GM12878 (cell line): ENCODE measurements at places on chromosomes 1 and 21.

DNA sequence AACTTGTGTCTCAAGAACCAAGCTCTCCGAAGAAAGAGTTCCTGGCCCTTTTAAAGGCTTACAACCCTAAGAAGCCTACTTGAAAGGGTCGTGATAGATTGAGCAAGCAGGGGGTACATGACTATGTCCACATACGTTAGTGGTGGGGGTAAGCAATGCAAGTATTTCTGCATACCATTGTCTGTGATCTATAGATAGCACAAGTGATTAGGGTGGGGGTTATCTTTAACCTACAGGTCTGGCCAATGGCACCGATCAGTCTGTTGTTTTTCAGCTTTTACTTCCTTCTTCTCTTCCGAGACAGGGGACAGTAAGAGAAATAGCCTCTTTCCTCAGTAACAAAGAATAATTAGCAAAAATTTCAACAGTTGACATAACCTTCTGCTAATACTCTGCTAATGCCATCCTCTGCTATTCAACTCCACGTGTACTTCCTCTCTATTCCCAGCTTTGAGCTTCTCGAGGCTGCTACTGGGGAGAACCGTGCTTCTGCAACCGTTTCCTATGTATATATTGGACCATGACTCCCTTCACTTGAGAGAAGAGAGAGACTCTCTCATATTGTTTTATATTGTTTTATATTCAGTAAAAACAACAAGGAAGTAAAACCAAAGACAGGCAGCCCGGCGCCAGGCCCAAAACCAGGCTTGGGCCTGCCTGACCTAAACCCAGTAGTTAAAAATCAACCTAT, 727.7 kb upstream of the NCAM2 start:
- no peak for DNase-seq

GRCh38 chr1:96565546-96565945, 156.0 kb upstream of the PTBP2 start:
- DNase-seq: no peak

GRCh38 chr1:221606256-221606655, 135.6 kb downstream of the DUSP10 start:
- DNase-seq: no peak

GRCh38 chr1:176602388-176603004, 139.5 kb downstream of the PAPPA2 start:
- DNase-seq: no peak

- DNase-seq: no peak
Measured at GRCh38 chr1:221117548-221117951, 238.3 kb downstream of the HLX start.

DNA sequence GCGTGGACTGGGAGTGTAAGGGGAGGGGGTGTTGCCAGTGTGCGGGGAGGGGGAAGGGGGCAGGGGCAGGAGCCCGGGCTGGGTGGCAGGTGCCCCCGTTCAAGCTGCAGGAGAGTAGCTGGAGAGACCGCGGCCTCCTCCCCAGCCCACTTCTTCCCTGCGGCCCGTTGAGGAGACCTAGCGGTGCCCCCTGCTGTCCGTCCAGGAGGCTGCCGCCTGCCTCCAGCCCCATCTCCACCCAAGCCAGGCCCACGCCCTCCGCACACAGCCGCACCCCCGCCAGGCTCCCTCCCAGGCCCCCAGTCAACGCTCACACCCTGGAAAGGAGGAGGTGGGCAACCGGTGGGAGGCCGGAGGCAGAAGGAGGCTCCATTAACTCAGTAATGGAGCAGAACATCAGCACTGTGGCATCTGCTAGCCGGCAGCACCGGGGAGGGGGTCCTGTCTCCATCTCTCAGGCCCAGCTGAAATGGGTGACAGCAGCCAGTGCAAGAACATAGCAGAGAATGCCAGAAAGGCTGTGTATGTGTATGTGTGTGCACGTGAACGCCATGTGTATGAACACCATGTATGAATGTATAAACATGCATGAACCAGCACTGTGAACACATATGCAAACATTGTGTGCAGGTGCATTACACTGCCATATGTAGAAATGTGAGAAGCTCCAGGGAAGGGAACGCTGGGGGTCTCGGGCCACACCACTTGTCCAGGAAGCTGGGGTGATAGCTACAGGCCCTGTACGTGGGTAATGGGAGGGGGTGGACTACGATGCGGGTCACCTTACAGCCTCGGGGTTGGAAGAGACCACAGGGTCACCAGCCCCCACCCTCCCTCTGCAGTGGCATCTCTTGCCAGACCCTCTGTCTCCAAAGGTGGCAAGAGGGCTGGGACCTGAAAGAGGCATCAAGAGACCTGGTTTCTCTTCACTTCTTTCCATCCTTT, 84.6 kb downstream of the SYT2 start:
- no peak for DNase-seq

DNA sequence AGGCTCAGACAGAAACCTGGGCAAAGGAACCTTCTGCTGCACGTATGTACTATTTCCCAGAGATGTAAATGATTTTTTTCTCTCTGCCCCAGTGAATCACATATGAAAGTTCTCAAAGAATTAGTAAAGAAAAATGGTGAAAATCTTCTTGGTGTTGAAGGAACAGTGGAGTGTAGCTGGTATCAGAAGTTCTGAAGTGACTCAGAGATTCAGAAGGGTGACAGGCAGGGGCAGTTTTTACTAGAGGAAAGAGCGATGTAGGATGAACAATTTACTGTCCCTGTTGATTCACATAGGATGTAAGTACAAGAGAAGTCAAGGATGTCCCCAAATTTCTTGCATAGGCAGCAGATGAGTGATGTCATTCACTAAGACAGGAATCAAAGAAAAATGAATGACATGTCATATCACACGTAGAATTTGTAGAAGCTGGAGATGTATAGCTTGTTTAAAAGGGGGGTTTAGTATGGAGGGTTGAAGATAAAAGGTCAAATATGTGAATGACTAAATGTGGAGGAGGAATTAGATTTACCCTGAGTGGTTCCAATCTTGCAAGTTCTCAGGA, 26.4 kb downstream of the WLS start:
- DNase-seq: no peak

- DNase-seq: no peak
Measured at GRCh38 chr1:232438476-232438875, 191.5 kb downstream of the SIPA1L2 start.

- DNase-seq: no peak
Measured at GRCh38 chr1:163055005-163055404, 14.2 kb upstream of the RGS4 start.

GRCh38 chr21:45941717-45942546, 39.6 kb upstream of the COL6A1 start:
- DNase-seq: no peak

DNA sequence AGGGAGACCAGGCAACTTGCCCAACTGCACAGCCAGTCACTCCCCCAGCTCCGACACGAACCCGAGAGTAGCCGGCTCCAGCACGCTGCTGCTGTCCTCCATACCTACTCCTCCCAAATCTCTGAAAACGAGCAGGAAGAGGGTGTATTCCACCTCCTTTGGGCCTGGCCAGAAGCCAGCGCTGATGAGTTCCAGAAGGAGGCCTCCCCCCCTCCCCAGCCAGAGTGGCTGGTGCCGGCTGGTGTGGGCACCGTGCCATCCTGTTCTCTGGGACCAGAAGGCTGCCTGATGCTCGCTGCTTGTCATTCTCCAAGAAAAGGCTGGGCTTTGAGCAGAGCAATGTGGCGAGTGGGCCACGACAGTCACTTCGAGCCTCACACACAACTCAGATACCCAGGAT, 22.2 kb downstream of the KCNN3 start:
- DNase-seq: no peak

DNA sequence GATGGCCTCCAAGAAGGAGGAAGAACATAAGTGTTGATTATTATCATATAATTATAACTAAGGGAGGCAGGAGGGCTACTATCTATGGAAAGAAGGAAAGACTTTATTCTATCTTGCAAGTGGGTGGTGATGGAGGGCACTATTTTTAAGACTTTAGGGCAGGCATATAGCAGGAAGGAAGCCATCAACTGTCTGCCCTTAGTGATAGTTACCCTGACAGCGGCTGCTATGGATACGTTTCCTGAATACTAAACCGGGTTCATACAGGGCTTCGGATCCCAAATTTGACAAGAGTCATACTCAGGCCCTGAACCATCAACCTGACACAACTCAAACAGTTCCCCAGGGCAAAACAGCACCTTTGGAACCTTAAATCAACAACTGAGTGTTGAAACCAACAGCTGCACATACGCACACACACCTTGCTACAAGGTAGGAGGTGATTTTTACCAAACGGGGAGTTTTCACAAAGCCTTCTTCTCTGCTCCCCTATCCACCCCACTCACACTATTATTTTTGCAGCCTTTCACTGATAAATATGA, 397.2 kb downstream of the OMA1 start:
- no peak for DNase-seq

GRCh38 chr1:218809625-218810024, 364.1 kb upstream of the LYPLAL1 start:
- no peak for DNase-seq

DNA sequence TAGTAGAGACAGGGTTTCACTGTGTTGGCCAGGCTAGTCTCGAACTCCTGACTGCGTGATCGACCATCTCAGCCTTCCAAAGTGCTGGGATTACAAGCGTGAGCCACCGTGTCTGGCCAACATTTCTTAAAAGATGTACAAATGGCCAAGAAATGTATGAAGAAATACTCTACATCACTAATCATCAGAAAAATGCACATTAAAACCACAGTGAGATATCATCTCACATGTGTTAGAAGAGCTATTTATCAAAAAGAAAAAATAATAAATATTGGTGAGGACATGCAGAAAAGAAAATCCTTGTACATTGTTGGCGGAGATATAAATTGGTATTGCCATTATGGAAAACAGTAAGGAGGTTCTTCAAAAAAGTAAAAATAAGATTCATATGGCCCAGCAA, 33.6 kb upstream of the TNFSF18 start:
- no peak for DNase-seq

DNA sequence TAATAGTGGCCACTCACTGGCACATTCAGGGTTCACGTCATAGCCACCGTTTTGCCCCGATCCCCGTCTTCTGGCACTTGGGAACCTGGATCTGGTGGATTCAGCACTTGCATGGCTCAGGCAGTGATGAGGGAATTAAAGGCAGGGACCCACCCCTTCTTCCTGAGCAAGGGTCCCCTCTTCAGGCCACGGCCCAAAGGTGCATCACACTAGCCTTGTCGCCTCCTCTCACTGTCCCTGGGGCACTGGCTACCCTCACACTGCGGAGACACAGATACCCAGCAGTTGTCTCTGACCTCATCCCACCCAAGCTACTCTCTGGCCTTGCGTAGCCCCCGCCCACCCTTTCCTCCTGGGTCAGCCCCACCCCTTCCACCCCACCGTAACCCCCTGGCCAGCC, 19.9 kb upstream of the LDLRAP1 start:
- DNase-seq: no peak

DNA sequence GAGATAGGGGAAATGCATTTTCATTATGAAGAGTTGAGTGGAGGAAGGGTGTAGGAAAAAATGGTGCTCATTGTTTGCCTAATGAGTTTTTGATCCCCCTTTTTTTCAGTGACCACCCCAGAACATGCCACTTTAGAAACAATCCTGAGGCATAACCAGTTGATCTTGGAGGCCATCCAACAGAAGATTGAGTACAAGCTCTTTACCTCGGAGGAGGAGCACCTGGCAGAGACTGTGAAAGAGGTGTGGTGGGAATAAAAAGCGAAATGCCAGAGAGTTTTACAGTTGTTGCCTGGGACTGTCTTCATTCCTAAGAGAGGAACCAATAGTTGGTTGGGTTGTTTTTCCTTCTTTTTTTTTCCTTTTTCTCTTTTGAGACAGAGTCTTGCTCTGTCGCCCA, 54.3 kb upstream of the EPHA8 start:
- no peak for DNase-seq

DNA sequence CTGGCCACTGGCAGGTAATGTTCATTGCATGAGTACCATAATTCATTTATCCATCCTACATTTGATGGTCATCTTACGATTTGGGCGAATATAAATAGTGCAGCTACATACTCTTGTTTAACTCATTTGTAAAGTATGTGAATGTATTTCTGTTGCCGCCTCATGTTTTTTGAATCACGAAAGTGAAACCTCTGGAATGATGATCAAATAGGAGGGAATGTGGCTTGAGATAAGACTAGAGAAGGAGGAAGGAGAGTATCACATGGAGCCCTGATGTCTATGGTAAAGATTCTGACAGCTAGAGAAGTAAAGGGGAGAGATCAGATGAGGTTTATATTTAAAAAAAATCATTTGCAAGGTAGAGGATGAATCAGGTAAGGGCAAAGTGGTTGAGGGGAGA, 8.0 kb downstream of the MRPS14 start:
- no peak for DNase-seq
